GM12892 (cell line): ENCODE measurements at places on chromosomes 16 and 17.

DNA sequence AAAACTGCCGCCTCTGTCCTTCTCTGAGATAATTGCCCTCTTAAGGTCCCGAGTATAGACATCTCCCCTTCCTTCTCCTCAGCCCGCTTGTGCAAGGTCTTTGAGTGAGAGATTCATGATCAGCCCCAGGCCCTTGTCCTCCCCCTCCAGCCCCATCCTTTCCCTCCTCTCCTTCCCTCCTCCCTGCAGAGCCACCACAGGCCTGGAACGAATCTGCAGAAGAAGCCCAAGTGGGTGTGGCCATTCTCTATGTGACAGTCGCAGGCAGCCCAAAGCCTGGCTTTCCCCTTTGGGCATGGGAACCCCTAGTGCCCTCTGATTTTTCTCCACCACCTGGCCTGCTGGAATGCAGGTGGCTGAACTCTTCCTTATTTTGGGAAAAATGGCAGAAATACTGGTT, 7.2 kb upstream of the NDRG4 start:
- no peak for DNase-seq

GRCh38 chr16:56643080-56643778, 4.8 kb downstream of the MT1A start:
- no peak for DNase-seq

- DNase-seq: no peak
Measured at GRCh38 chr17:66978514-66979061, 14.1 kb downstream of the CACNG4 start.

- DNase-seq: no peak
Measured at GRCh38 chr17:47213540-47213939, 4.4 kb downstream of the MYL4 start.

DNA sequence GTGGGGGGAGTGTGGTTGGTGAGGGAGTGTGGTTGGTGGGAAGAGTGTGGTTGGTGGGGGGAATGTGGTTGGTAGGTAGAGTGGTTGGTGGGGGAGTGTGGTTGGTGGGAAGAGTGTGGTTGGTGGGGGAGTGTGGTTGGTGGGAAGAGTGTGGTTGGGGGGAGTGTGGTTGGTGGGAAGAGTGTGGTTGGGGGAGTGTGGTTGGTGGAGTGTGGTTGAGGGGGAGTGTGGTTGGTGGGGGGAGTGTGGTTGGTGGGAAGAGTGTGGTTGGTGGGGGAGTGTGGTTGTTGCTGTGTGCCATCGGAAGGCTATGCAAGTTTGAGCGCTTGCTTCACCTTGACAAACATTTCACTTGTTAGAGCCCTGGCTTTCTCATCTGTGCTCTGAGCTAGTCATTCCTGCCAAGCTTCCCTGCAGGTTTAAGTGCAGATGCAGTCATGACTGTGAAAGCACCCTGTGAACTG, 20.1 kb downstream of the MINK1 start:
- no peak for DNase-seq

GRCh38 chr16:89964201-89964600, 15.6 kb downstream of the DEF8 start:
- no peak for DNase-seq

DNA sequence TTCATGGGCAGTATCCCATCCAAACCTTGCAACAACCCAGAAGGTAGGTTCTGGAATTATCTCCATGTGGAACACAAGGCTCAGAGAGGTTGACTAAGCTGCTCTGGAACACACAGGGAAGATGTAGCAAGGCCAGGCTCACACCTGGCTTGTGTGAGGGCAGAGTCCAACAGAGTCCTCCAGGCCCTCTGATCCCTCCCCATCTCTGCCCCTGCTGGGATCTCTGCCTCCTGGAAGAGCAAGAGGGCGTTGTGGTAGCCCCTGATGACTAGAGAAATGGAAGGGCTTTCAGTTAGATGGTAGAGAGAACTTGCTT, 7.0 kb upstream of the PPP1R1B start:
- DNase-seq: no peak

GRCh38 chr17:45814622-45815606, 29.8 kb upstream of the SPPL2C start:
- DNase-seq: no peak

GRCh38 chr17:15048381-15048780, 216.7 kb downstream of the PMP22 start:
- DNase-seq: no peak

- no peak for DNase-seq
Measured at GRCh38 chr17:2213291-2213960, 90.2 kb downstream of the SMG6 start.
